ENCODE measurements at places on chromosomes 12 and 14.

DNA sequence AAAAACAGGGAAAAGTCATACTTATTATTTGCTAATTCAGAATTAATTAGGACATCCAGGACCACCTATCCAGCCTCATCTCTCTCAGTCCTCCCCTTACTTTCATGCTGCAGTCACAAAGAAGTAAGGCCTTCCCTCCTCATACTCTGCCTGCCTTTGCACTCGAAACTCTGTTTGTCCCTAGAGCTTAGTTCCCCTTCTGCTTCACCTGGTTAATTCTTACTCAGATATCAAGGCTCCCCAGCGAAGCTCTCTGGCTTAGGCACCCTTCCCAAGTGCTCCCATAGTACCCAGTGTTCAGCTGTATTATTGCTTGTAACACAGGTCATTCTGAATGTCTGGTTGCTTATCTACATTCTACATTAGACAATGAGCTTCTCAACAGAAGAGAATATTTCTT, 81.3 kb downstream of the ERGIC2 start:
- no peak for DNase-seq

- no peak for DNase-seq
These were observed 1.7 kb downstream of the B4GALNT3 start for GRCh38 chr12:461425-461824.

GRCh38 chr14:104091061-104091926, 5.8 kb downstream of the ASPG start:
- no peak for DNase-seq

- no peak for DNase-seq
These were observed 6.1 kb upstream of the SRSF5 start for GRCh38 chr14:69760810-69761209.

DNA sequence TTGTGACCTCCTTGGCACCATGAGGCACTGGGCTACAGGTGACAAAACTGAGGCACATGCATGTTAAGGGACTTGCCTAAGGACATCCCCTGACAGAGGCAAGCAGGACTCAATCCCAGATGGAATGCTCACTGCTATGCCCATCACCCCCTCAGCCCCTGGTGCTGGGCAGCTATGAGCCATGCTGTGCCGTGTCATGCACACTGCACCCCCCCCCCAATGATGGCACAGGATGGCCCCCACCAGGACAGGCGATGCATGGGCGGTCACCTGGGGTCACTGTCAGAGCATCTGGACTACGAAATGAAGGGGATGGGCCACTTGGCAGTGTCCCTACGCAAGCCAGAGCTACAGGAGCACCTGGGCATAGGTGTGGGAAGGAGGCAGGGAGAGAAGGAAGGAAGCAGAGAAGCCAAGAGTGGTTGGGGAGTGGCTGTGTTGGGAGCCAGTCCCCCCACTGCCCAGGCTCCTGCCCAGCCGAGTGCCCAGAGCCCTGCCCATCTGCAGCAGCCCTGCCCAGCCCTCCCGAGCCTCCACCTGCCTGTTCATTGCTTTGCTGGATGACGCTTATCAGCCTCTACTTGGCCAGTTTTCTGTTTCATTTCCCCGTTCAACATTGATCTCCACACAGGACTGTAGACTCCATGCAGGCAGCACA, 84.9 kb upstream of the DIO3 start:
- no peak for DNase-seq

DNA sequence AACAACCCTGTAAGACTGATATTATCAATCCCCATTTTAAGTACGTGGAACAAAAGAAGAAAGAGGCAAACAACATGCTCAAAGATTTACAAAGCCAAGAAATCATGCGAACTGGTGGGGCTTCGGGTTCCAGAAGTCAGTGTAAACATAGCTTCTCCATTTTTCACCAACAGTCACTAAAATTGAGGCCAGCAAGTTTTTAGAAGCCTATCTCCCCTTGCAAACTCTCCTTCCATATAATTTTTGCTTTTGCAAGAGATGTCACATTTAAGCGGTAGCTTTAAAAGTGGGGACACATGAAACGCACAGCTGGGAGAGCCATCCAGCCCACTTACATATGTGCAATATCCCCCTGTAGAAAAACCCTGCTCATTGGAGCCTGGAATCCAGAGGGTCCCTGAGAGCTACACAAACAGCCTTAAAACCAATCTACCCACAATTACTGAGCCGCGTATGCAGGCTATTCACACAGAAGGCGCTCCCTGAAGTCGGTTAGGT, 797 bp downstream of the SLC11A2 start:
- DNase-seq: no peak

DNA sequence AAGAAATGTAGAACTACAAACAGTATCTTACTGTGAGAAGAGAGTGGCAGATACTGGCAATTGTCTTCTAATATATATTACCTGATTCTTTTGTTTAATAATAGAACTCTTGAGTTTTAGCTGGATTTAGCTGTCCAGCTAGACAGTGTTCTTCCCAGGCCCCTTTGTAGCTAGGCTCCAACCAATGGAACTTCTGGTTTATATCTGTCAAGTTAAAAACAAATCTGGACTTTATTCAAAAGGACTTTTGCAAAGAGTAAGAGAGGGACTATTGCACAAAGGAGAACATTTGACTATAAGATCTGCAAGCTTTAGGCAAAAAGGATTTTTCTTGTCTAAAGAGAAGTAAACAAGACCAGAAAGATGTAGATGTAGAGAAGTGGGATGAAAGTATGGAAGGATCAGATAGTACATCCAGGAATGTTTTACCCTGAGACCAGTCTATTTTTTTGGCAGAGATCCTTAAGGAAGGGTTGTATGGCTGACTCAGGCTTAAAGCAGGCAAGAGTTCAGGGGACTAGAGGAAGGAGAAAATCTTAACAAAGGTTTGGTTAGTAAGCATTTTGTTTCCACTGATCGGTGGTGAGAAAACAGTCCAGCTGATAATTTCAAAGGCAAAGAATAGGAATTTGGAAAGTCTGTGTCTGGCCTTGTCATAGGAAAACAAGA, 111.1 kb upstream of the PLEKHA5 start:
- DNase-seq: no peak

DNA sequence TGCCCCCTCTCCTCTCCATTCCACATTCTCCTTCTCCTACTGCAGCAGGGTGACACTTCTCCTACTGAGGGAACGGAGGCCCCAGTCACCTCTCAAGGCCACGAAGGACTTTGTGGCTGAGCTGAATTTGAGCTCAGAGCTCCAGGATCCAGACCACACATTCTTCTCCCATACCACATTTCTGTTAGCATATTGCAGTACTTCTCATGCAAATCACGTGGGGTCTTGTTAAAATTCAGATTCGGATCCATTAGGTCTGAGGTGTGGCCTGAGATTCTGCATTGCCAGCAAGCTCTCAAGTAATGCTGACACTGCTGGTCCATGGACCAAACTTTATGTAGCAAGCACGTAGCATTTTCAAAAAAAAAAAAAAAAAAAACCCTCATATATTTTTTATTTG, 9.6 kb upstream of the IFI27L2 start:
- no peak for DNase-seq

- no peak for DNase-seq
These were observed 23.1 kb downstream of the FAM234B start for GRCh38 chr12:13067322-13067721.

- DNase-seq: no peak
These were observed 15.4 kb downstream of the KCNC2 start for GRCh38 chr12:75194250-75194649.

DNA sequence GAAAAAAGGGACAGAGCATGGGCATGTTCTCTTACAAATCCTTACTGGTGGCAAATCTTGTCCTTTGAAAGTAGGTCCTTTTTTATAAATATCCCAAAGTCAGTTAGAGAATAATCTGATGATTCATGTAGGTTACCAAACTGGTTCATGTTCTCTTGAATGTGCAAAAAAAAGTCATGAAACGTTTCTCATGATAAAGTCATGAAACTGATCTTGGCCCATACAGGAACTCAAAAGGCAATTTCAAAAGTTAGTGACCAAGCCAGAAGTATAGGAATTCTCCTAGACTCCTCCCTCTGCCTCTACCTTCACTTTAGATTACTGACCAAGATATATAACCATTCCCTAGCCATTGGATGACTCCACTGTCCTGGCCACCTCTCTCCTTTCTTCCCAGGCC, 27.3 kb upstream of the SPTSSA start:
- DNase-seq: no peak

DNA sequence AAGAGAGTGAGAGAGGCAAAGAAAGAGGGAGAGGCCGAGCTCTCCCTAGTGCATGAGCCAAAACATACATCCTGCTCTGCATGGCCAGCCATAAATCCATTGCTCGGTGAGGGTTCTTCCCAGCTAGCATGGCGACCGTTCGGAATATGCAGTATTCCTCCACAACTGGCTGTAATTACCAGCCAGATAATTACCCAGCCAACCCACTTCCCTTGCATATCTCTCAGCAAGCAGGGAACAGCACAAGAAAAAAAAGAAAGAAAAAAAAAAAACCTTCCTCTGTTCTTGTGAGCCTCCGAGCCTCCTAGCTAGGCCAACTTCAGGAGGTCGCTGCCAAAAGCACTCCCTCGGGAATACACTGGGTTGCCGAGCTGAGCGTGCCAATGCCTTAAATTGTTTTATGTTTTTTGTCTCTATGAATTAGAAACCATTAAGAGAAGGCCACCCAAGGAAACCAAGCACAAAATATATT, 567.9 kb downstream of the MED13L start:
- DNase-seq: no peak

DNA sequence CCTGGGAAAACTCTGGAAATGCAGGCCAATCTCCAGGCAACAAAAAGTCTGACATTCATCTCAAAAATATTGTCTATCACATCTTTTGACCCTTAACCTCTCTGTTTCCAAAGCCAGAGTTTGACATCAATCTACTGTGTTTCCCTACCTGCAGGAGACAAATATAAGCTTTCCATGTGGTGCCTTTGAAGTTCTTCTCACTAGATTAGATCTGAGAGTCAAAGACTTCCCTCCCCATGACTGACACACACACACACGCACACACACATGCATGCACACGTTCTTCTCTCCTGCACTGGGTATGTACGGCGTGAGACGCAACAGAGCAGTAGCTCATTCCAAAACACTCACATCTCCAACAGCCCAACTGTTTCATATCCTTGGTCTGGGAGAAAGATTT, 8.1 kb upstream of the ITPR2 start:
- no peak for DNase-seq

GRCh38 chr12:130878193-130879185, 6.6 kb downstream of the RAN start:
- DNase-seq: no peak

- no peak for DNase-seq
These were observed 34.6 kb upstream of the ADGRD1 start for GRCh38 chr12:130919086-130919485.

DNA sequence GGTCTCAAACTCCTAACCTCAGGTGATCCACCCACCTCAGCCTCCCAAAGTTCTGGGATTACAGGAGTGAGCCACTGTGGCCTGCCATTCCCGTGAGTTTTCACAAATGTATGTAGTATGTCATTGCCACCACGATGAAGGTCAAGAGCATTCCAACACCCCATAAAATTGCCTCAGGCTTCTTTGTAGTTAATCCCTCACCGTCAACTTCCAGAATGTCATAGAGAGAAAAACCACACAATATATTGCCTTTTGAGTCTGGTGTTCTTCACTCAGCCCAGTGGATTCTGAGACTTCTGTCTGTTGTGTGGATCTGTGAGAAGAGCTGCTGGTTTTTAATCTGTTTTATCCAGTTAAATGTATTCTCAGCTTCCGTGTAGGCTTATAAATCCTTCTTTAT, 12.6 kb upstream of the CFAP251 start:
- DNase-seq: no peak

GRCh38 chr14:74262076-74262475, 22.8 kb downstream of the VSX2 start:
- DNase-seq: no peak

GRCh38 chr12:113242026-113242418, 20.8 kb downstream of the TPCN1 start:
- DNase-seq: peak; percentile 67

DNA sequence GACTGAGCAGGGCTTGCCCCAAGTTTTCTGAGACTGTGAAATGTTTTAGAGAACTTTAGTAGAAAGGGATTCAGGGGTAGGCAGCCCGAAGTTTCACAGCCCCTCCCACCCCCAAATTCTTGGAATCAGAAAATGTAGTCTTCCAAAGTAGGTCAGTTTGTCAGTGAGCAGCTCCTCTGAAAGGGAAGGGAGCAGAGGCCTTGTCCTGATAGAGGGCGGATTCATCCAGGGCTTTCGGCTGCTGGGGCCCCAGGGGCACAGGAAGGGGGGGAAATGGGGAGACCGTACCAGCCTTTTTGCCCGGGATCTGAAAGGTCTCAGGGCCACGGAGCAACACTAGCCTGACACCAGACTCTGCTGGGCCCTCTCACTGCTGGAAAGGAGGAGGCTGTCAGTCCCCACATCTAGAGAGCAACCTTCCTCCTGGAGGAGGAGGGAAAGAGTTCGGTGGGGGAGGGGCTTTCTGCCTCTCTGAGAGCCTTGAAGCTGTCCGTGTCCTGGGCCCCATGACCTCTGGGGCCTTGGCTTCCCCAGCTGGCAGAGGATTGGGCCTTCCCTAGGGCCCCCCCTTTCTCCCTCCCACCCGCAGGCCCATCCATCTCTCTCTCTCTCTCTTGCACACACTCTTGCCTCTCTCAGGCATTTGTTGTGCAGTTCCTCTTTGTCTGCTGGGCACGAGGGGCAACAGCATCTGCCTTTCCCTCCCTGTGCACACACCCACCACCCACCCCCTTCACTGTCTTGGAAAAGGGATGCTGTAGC, at the start of gene IKZF4:
Gene IKZF4 (plus strand): TSS at position 621 of the 762 bp plus-strand sequence. CDS start 451 bp downstream, outside the sequence.
- DNase-seq: no peak

DNA sequence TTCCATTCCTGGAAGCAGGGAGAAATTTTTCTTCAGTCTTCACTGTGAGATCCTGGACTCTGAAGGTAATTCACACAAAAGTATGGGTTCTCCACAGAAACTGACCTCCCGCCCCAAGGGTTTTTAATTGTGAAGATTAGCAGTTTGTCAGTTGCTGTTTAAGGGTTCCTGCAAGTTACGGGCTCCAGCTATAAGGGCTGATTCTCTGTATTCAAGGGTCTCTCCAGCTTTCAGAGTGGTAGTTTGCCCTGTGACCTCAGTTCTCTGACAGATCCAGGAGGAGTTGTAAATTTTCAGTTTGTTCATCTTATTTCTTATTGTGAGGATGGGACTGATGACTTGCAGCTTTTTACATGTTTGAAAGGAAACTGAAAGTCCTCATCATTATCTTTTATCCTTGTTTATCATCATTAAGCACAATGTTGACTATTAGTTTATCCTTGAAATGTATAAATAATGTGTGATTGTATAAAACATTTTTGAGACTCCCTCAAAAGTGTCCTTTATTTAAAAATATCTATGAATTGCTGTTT, 110.9 kb downstream of the SCAF11 start:
- DNase-seq: no peak

- DNase-seq: no peak
These were observed 46.1 kb downstream of the BEGAIN start for GRCh38 chr14:100540926-100541620.

- no peak for DNase-seq
These were observed 37.6 kb downstream of the PLEKHG7 start for GRCh38 chr12:92740411-92740810.

GRCh38 chr12:78038541-78038940, 207.8 kb downstream of the NAV3 start:
- no peak for DNase-seq

GRCh38 chr12:56477521-56478225, 9.3 kb downstream of the SPRYD4 start:
- DNase-seq: no peak

Measured in amniotic stem cell (primary cell).